ENCODE measurements at places on chromosomes 7 and 10. TPM values are rescaled to one million over a fixed set of nuclear protein-coding genes. Genes with fewer than 3 reads are reported as not detected.
A peak's percentile ranks its signal among the peaks of the same experiment; 100 is the strongest.

CYP3A7 gene
- total RNA-seq, result not detected

DNA sequence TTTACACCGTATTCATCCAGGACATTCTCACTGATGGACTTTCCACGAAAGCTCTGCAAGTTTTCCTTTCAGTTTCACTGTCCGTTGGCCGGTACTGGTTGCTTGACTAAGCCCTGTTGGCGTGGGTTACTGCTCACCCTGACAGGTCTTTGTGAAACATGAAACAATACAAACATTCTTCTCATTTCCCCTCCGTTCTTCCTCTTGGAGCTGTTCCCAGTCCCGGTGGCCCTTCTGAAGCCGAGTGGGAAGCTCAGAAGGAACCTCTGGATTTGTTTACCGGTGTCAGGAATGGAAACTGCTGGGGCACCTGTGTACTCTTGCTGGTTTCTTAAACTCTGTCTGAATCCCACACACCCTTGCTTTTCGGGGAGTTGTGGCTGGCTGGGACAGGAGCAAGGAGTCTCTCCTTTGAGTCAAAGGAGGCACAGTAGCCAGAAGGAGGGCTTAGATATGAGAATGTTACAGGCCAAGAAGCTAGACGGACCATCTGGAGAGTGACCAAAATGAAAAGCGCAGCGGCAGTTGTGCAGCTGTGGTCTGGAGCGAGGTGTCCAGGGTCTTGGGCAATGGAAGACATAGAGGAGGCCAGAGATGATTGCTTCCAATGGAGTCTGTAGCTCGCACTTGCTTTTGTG is 45.7 kb downstream of the LYZL2 start:
- DNase-seq, result peak; percentile 76

- no peak for DNase-seq
These were observed 12.7 kb downstream of the ACADSB start for GRCh38 chr10:123021517-123021916.

GRCh38 chr7:99622596-99622995 is 5.8 kb downstream of the ZSCAN25 start:
- DNase-seq, result no peak

SPDYE11 gene
- total RNA-seq, result not detected

DNA sequence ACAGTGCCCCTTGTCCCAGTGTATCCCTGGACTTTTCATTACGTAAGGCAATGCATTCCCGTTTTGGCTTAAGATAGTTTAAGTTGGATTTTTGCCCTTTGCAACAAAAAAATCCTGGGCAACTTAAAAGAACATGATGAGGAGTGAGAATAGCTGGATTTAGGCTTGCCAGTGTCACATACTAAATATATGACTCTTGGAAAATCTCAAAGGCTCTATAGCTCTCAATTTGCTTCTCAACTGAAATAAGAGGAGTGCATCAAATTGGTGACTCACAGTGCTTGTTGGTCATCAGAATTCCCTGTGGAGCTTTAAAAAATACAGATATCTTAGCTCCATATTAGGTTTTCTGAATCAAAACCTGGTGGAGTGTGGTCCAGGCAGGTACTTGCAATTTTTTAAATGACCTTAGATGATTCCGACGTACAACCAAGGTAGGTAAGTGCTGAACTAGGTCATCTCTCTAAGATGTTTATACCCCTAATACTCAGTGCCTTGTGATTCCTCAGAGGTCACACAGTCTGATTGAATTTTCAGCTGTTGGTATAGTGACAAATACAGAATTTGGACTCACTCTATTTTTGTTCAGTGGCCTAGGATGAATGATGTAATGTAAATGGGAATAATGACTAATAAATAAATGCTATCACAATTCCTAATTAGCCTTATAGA is 33.9 kb upstream of the ORC5 start:
- DNase-seq, result no peak

GPR15LG gene
- not detected for total RNA-seq

DNA sequence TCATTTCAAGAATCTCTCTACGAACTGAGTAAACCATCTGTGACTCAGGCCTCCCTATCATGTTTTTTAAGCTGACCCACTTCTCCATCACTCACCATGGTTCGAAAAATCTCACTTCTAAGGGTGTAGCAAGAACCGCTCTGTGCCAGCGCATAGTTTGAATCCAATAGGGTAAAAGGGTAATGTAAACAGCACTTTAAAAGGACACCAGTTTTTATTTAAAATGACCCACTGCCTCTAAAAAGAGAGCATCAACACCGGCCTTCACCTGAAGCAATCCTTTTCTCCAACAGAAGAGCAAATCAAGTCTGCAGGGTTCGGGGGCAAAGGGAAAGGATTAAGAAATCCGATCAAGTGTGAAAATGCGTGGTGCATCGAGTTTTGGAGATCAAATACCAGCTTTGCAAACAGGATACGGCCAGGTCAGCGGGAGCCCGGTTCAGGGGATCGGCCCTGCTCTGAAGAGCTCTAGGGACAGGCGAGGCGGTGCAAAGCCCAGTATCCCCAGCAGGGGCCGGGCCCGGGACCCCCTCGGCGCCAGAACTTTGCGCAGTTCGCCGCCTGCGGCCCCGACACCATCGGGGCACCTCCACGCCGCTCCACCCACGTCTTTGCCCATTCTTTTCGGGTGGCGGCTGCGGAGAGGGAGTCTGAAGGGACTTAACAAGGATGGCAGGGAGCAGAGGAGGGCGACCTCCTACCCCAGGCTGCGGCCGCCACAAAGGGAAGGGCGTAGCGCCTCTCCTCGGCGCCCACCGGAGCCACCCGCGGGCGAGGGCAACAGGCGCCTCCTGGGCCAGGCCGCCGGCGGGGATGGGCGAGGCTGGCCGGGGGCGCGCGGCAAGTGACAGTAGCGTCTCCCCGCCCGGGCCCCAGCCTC is 842 bp downstream of the NMT2 start:
- DNase-seq, result peak; percentile 53

DNA sequence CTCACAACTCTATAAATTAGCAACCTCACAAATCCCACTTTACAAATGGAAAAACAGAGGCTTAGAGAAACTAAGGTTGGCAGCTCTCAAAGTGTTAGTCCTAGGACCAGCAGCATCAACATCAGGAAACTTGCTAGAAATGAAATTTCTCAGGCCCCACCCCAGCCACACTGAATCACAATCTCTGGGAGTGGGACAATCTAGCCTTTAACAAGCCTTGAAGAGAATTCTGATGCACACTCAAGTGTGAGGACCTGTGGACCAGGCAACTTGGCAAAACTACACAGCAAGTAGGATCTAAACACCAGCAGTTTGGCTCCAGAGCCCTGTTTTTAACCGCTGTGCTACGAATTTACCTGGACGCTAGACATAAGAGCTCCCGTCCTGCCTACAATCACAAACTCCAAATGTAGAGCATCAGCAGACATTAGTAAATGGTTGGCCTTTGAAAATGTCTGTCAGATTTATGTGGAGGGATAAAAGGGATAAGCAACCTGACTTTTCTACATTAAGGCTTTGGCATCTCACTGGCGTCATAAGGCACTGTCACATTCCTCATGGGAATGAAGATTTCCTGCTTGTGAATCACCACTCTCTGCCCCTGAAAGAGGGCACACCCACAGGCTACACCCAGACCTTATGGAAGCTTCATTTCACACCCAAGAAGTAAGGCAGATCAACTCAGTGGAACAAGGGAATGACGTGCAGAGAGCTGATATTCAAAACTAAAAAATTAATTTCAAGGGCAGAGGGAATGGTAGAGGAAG is 34.5 kb downstream of the PPP1R3C start:
- peak; percentile 67 for DNase-seq

- DNase-seq, result no peak
These were observed 52.3 kb upstream of the PRR15 start for GRCh38 chr7:29511337-29511736.

DNA sequence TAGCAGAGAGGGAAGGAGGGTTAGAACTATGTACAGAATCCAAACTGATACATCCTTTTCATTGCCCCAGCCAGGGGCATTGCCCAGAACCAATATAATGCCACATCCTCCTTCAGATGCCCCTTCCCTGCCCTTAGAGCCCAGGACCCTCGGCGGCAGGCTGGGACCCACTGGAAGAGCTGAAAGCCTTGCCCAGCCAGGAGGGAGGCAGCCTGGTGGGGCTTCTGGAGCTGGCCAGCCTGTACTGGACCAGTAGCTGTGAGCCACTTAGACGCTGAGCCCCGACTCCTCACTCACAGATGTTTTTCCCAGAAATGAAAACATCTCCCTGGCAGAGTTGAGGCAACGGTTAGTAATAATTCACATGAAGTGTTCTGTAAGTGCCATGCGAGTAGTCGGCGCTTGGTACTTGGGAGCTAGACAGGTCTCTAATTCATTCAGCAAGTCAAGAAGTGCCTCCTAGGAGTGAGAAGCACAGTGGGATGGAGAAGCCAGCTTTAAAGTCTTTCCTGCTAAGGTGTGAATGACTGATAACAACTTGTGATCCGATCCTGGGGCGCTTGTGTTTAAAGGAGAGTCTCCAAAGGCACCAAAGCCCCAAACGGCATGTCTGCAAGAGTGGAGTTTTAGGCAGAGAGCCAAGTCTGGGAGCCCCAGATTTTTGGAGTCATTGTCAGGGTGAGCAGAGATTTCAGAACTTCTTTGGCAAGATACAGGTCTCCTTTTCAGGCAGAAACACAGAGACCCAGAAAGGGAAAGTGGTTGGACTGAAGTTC is 9.8 kb downstream of the VSIR start:
- no peak for DNase-seq

TMEM196 gene
- not detected for total RNA-seq

Data from Daoy (cell line).